Uterus (tissue), 4 donors: ENCODE measurements at places on chromosomes 3 and 15. TPM values are rescaled to one million over a fixed set of nuclear protein-coding genes. Genes with fewer than 3 reads are reported as not detected.

GOLGA8N gene
- total RNA-seq = 3.8 TPM

SCAPER gene
- total RNA-seq = 74.2 TPM

DNA sequence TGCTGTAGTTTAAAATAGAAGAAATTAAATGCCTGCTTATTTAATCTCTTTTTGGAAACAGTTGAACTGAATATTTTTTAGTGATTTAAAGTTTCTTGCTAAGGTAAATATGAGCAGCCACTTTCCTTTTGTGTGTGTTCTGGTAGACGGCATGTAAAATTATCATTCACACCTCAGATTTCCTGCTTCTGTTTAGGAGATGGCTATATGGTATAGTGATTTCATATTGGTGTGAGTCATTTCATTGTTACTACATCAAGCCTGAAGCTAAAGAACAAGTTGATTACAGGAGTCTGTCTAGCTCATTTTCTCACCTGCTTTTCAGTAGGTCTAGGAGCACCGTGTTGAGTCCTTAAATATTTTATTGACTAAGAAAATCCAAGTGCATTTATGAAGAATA lies 2.2 kb downstream of the LRCH3 start:
- H3K4me1 ChIP-seq = peaks cover 4% of the 10 kb centered on the region
- H3K27me3 ChIP-seq = no peaks in the 10 kb centered on the region
- no peak for DNase-seq
- H3K36me3 ChIP-seq = no peaks in the 10 kb centered on the region
- no peak overlapping the region for H3K27ac ChIP-seq
- H3K4me3 ChIP-seq = no peak overlapping the region

DNA sequence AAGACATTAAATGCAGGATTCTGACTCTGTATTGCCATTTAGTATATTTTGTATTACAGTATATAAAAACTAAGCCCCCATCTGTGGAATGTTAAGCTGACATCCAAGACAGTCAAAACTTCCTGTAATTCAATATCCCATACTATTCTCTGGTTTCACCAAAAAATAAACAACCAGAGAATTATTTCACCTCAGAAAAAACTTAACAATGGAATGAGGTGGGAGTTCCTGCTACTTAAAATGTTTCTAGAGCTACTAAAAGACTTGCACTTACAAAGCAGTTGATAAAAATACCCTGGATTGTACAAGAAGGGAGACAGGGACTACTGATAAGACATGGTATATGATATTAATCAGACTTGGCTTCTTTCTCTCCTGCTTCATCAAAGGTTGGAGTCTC lies 8.3 kb downstream of the ARL13B start:
- DNase-seq = no peak
- H3K36me3 ChIP-seq = no peaks in the 10 kb centered on the region
- no peaks in the 10 kb centered on the region for H3K27me3 ChIP-seq
- peak overlapping the region; percentile 54 for H3K27ac ChIP-seq

DNA sequence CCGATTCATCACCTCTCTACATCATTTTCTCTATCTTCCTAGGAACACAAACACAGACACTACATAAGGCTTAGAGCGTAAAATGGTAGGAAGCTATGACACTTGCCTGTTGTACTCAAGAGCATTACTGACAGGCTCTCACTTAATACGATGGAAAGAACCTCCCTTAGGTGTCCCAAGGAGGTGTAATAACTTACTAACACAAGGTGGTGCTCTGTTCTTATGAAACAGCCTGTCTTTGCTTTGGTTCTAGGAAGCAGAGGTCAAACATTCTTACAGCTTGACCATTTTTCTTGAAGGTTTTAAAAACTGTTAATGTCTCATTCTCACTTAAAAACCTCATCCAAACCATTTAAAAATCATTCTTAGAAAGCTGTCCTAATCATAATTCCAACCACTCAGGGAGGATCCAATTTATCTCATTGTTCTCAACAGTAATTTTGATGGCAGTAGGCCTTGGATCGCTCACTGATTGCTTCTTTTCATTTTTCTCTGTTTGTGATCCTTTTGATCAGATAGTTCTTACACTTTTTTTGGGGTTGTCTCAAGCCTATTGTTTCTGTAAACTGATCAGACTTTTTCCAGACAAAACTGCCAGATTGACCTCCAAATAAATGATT lies 317.8 kb upstream of the AGTR1 start:
- no peaks in the 10 kb centered on the region for H3K36me3 ChIP-seq
- no peak overlapping the region for H3K4me3 ChIP-seq
- no peaks in the 10 kb centered on the region for H3K27me3 ChIP-seq

DNA sequence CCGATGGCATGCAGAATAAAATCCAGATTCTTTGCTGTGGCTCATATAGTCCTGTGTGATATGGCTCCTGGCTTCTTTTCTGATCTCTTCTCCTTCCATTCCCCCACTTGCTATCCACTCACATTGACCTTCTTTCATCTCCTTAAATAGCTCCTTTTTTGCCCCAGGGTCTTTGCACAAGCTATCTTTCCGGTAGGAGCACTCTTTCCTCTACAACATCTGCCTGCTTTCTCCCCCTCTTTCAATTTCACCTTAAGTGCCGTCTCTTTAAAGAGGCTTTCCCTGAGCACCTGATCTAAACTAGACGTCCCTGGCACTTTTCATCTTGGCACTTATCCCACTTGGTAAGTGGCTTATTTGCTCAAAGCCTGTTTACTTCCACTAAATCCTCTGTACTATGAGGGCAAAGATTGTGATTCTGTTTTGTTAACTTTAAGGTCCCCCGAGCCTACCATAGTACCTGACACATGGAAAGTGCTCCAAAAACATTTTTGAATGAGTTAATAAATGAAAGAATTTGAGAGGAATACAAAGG lies 323.3 kb upstream of the TLE3 start:
- H3K36me3 ChIP-seq = no peaks in the 10 kb centered on the region
- H3K27ac ChIP-seq = no peak overlapping the region
- no peak overlapping the region for H3K4me3 ChIP-seq
- no peaks in the 10 kb centered on the region for H3K4me1 ChIP-seq
- DNase-seq = no peak
